ENCODE measurements at places on chromosomes 12 and 14. TPM values are rescaled to one million over a fixed set of nuclear protein-coding genes. Genes with fewer than 3 reads are reported as not detected.
A peak's percentile ranks its signal among the peaks of the same experiment; 100 is the strongest.

- DNase-seq, result no peak
Measured at GRCh38 chr14:32203928-32204357, 874 bp upstream of the RNU6-8 start.

DNA sequence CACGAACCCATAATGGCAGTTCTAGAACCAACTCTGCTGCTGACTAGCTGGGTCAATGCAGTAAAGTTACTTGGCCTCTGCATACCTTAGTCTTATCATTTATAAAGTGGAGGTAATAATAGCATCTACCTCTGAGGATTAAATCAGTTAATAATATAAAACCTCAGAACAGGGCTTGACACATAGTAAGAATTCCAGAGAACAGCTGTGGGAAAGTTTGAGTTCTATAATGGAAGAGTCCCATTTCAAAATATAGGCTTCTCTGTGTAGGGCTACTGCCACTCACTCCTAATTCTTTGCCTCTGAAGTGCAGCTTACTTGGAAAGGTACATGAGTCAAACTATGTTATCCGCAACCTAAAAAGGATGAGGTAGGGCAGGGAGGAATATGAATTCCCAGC lies 269.2 kb upstream of the PRKD1 start:
- no peak for DNase-seq

- no peak for DNase-seq
Measured at GRCh38 chr12:121751034-121751433, 38.5 kb downstream of the TMEM120B start.

PLCZ1 gene
- not detected for total RNA-seq

DNA sequence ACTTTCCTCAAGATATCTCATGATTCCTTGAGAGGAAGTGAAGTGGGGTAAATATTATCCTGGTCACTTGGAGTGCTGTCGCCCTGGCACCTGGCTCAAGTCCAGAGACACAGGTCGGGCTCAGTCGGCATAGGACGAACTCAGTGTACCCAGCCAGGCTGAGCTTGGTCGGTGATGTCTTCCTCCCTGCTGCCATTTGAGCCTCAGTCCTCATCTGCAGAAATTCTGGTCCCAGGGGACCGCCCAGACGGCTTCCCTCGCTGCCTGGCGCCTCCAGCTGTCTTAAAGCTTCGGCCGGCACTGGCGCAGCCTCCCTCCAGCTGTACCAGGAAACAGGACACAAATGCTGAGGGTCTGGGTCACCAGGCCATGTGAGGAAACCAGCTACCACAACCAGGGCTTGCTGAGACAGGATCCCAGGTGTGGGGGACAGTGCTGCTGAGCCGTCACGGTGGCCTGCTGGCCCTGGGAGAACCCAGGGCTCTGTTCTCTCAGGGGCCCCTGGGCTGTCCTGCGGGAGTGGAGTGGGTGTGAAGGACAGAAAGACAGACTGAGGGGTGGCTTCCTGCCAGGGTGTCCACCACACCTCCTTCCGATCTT lies 5.0 kb upstream of the KLC1 start:
- DNase-seq, result no peak

SMOC1 gene
- total RNA-seq, result not detected

- DNase-seq, result no peak
Measured at GRCh38 chr12:26250801-26251200, 55.4 kb downstream of the SSPN start.

GRCh38 chr12:777550-778047 lies 25.2 kb downstream of the WNK1 start:
- DNase-seq, result no peak

DNA sequence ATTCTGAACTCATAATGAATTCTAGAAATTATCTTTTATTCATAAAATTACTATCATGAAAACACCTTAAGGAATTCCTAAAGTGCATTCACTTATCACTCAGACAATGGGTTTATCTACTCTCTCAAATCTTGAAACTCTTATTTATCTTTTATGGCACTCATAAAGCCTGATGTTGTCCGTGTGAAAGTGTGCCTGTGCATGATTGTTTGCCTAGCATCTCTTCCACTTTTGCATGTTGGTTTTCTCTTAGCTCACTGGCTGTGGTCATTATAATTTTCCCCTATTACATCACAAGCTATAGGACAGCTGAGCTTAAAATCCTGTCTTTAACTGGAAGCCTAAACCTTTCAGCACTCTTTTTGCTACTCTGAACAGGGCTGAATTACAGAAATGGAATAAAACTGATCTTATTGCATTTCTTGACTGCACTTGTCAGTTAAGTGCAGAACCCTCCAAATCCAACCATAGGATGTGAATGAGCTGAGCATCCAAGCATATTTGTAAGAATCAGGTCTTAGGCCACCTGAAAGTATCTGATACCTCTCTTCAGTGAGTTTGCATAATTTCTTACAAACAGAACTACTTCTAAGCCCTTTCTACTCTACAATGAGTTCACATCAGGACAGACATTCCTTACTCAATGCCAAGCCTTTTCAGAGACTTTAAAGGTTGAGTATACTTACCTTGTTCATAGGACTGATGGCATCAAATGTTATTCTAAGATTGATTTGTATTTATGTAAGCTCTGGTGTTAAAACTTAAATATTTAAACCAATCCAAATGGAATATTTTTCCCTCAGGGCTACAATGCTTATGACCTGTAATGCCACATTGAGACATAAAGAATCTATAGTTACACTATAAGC lies 221.2 kb upstream of the KITLG start:
- no peak for DNase-seq

DNA sequence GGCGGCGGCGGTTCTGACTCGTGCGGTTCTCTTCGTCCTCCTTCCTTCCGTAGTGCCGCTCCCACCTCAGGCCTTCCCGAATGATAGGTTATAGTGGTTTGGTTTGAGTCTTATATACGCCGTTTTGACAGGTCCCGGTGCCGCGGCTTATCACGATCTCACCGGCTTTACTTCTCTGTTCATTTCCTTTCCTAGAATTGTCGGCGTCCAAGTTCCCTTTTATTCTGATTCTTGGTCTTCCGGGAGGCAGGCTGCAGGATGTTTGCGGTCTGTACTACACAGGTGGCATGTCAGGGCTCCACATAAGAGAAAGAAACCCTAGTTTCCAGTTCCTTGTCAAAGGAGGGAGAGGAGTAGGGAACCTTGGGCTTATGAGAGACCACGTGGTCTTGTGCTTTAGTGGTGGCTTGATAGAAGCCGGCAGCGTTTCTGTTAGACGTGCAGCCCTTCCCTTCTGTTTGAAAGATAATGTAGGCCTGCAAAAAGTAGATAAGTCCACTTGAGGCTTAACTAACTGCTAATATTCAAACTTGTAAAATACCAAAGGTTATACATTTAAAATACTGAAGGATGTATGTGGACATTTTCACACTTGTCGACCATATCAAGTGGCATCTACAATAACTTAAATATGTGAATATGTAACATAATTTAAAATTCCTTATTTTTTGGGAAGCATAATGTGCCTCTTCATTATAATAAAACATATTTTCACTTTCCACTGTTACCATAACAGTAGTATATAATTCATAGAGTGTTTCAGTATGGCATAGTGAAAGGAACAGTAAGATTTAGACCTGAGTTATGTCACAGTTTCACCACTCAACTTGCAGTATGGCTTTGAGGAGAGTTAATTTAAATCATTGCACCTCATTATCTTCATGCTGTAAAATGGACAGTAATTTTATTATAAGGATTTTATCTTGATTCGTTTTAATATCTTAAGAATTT lies 804 bp downstream of the USP15 start:
- DNase-seq, result peak; percentile 77

- DNase-seq, result peak; percentile 78
Measured at GRCh38 chr14:24310646-24311604, at the start of gene LTB4R. TSS of gene LTB4R (plus strand) at chr14:24311502. CDS start at chr14:24315652, 4,150 bp downstream.

HVCN1 gene
- 6.4 TPM for total RNA-seq

KCNH5 gene
- not detected for total RNA-seq

NXPH4 gene
- total RNA-seq, result 0.66 TPM

DNA sequence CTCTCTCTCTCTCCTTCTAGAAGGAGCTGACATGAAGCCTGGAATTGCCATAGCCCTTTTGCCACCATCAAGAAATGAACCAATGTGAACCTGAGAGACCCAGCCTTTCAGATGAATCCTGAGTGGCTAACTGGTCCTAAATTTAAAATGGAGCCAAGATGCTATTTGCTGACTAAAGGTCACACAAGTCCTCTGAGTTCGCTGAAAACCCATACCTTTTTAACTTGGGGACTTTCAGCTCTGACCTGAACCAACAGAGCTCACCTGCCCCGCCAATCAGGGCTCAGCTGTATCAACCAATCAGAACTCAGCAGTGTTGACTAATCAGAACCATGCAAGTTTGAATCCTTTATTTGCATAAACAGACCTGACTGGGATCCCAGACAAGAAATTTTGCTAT lies 70.3 kb upstream of the MDM1 start:
- no peak for DNase-seq

All from naive thymus-derived CD4-positive, alpha-beta T cell (primary cell).